Adrenal gland (tissue), 19 donors: ENCODE measurements at places on chromosomes 12 and 14.

GRCh38 chr14:104196461-104197140 is 58.2 kb downstream of the KIF26A start:
- no peak for DNase-seq

GRCh38 chr12:42475106-42475505 is 114.4 kb downstream of the PRICKLE1 start:
- DNase-seq = no peak

GRCh38 chr12:72179841-72180240 is 92.3 kb upstream of the TRHDE start:
- DNase-seq = no peak

GRCh38 chr14:20787025-20787424 is 6.0 kb downstream of the RNASE6 start:
- no peak for DNase-seq

- no peak for DNase-seq
Observed at GRCh38 chr12:92158796-92159439, 13.3 kb upstream of the BTG1 start.

- no peak for DNase-seq
Observed at GRCh38 chr14:29126865-29127264, 360.3 kb downstream of the FOXG1 start.

DNA sequence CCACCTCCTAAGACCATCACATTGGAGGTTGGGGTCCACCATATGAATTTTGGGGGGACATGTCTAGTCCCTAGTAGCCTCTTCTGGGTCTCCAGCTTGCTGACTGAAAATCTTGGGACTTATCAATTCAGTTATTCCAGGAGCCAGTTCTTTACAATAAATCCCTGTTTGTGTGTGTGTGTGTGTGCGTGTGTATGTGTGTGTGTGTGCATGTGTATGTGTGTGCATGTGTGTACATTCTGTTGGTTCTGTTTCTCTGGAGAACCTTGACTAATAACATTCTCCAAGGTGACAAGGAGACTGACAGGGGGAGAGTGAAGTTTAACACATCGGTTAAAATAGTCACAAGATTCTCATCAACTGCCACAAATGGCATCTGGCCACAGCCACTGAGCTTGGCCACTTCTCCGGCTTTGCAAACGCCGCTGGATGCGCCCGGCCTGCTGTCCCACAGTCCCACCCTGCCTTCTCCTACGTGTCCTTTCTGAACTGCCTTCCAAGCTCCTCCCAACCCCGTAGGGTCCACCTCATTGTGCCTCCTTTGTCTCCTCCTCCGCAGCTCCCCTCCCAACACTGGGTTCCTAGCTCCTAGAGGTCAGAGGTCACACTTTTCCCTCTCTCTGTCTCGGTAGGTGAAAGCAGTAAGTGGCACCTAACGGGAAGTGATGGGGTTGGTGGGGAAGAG is 88.1 kb upstream of the DIO3 start:
- DNase-seq = no peak

- peak; percentile 74 for DNase-seq
Observed at GRCh38 chr14:59870277-59871165, at the start of gene RTN1. TSS of gene RTN1 (minus strand) at chr14:59870776. CDS start at chr14:59870630, 146 bp downstream.

DNA sequence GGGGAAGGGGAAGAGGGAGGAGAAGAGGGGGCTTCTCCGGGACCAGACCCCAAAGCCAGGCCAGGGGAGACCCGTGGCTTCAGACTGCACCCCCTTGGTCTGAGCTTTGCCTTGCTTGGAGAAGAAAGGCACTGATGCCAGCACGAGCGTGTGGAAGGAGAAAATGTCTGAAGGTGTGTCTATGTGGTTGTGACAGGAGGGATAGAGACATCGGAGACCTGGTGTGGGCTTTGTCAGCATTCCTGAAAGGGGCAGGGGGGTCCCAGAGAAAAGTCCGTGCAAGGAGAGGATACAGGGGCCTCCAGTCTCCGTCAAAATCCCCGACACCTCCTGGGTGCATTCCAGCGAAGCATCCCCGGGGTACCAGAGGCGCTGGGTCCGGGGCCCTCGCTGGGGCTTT is 139.0 kb upstream of the LHX5 start:
- no peak for DNase-seq

DNA sequence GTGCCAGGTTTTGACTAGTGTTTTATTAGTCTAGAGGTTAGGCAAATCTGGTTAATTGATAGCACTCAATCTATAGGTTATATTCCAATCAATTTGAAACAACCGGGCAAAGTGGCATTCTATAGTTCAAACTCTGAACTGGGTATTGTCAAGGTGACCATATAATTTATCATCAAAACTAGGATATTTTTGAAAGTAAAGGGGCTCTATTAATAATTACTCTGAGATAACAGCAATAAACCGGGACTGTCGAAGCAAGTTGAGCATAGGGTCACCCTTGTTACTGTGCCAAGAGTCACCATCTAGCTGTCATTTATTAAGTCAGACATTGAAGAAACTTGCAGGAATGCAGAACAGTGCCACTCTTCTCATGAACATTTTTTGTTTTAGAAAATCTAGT is 321.2 kb downstream of the RAD51B start:
- DNase-seq = no peak

- peak; percentile 66 for DNase-seq
Observed at GRCh38 chr12:110245369-110245772, 35.7 kb upstream of the ATP2A2 start.

GRCh38 chr12:11882301-11883019 is 188.3 kb upstream of the BCL2L14 start:
- no peak for DNase-seq

- DNase-seq = no peak
Observed at GRCh38 chr12:58186914-58187313, 245.5 kb downstream of the ATP23 start.

GRCh38 chr12:12925388-12925787 is 26.6 kb downstream of the GPRC5D start:
- DNase-seq = no peak

- no peak for DNase-seq
Observed at GRCh38 chr14:103533137-103533998, 4.4 kb downstream of the TRMT61A start.

DNA sequence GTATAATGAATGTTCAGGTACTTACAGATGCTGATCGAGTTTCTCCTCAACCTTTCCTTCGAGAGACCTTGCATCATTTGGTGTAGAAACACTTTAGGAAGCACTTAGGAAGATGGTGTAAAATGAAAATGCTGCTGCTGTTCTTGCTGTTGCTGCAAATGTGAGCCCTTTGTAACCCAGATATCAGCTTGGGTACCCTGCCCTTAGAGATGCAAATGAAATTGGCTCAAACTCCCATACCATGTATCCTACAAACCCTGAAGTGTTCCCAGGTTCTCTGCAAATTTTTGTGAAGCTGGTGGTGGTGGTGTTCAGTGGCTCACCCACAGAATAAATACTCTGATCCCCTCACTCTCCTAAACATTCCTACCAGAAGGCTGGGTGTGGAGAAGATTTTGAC is 130.8 kb downstream of the SLC25A47 start:
- DNase-seq = no peak

GRCh38 chr12:50234347-50234746 is 49.0 kb downstream of the LIMA1 start:
- peak; percentile 58 for DNase-seq

DNA sequence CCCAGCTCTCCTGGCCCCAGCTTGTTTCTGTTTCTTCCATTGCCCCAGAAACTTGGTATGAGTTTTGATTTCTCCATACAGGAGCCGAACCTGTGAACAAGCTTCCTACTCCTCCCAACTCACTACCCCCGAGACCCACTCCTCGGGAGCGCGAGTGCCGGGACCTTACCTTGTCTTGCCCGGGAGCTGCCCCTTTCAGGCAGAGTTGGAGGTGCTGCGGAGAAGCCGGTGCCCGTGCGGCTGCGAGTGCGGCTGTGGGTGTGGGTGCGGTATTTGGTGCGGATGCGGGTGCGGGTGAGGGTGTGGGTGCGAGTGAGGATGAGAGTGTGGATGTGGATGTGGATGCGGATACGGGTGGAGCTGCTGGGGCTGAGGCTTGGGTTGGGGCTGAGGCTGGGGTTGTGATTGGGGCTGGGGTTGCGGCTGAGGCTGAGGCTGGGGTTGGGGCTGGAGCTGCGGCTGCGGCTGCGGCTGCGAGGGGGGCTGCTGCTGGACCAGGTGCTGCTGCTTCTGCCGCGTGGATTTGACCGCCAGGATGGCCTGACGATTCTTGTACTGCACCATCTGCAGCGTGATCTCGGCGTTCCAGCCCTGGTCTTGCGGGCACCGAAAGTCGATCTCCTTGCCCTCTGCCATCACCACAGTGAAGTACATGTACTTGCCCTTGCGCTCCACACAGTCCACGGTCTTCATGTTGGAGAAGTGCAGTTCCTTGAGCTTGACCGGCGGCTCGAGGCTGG is 1.1 kb downstream of the PHLDA1 start:
- DNase-seq = peak; percentile 45

GRCh38 chr14:76705214-76705613 is 56.1 kb upstream of the VASH1 start:
- no peak for DNase-seq

- no peak for DNase-seq
Observed at GRCh38 chr14:60705100-60705499, 19.1 kb downstream of the SIX4 start.

GRCh38 chr12:122889761-122890520 is 6.0 kb downstream of the VPS37B start:
- no peak for DNase-seq

- no peak for DNase-seq
Observed at GRCh38 chr12:69589082-69589481, 3.8 kb downstream of the CCT2 start.

GRCh38 chr12:109087250-109087649 is 6.0 kb downstream of the ALKBH2 start:
- DNase-seq = peak; percentile 74

GRCh38 chr14:91367173-91368171 is 50.1 kb downstream of the CCDC88C start:
- DNase-seq = no peak

DNA sequence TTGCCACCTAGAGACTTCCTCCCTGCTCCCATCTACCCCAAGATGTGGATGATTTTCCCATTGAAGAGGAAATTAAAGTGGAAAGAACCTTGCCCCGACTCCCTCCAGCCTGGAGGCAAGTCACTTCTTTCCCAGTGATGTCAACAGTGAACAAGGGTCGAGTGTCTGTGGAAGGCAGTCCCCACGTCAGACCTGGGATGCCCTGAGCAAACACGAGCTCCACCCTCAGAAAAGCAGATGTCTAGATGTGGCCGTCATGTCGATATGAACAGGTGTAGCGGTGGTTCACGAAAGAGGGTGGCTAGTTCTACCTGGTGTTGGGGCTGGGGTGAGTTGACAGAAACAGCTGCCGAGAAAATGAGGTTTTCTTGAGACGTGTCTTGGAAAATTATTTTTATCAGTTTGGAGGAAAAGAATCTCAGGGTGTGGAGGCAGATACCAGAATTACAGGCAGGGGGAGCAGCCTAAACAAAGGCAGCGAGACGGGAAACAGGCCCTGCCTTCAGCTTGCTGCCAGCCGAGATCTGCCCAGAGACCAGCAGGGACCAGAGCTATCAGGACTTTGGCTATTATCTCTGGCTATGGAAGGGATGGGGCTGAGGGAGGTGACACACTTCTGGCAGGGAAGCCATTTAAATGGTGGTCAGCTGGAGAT is 25.9 kb downstream of the SYNDIG1L start:
- no peak for DNase-seq

DNA sequence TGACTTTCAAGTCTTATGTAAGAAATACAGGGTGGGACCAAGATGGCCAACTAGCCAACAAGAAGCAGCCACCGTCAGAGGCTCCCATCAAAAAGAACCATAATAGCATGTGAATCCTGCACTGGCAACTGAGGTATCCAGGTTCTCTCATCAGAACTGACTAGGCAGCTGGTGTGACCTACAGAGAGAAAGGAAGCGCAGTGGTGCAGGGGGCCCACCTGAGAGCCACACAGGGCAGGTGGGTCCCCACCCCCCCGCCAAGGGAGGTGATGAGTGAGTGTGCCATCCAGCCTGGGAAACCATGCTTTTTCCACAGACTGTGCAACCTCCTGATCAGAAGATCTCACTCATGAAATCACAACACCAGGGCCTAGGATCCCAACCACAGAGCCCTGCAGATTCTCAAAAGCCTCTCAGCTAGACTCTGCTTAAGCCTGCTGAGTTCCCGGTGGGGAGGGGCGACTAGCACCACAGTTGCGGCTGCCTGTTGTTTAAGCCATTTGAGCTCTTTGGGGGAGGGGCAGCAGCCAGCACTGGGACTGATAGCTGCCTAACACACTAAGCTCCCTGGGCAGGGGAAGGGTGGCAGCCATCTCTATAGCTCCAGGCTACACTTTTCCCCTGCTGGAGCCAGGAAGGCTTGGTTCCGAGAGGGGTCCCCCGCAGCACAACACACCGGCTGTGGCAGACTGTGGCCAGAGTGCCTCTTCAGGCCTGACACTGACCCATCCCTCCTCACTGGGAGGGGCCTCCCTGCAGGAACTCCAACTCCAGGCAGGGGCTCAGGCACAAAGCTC is 75.3 kb downstream of the GARIN6 start:
- DNase-seq = no peak

DNA sequence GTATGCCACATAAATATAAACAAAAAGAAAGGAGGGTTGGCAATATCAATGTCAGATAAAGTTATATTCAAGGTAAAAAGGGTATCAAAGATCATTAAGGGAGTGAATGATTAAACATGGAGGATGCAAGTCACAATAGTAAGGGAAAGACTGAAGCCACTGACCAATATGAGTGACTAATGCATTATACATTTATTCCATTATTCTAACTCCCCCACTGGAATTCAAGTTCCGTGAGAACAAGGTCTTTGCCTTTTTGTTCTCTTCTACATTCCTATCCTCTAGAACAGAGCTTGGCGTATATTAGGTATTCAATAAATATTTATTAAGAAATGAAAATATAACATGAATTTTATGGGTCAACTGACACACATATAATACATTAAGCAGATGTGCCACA is 30.7 kb downstream of the MAP4K5 start:
- no peak for DNase-seq

- DNase-seq = peak; percentile 40
Observed at GRCh38 chr12:107884769-107885694, 110.5 kb downstream of the ASCL4 start.

DNA sequence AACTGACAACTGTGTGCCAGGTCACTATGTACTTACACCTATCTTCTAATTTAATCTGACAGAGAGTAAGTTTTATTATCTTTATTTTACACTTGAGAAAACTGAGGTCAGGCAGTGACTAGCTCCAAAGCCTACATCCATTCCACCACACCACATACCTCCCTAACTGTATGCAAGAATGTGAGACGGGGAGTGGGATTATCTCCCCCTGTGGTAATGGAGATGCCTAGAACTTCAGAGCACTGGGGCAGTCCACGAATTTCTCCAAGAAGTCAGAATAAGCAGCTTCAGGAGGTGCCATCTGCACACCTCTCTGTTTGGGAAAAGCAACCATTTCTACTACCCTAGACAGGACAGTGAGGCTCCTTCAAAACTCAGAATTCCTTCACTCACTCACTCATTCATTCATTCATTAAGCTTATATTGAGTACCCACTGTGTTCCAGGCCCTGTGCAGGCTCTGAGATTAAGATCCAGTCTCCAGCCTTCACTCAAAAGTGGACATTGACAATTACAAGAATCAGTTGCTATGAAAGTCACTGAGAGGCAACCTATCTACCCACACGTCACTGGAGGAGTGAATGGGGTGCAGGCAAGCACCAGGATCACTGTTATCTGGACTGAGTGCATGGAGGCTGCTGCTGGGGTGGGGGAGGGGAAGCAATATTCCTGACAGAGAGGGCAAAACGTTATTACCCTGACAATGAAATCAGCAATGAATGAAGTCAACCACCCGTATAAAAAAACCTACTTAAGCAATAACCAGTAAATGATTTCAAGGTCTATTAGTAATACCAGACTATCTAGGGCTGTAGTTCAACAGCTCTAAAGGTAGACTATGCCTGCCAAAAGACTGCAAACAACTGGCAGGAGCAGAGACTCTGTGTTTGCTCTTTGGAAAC is 18.0 kb downstream of the SLC7A7 start:
- DNase-seq = no peak

GRCh38 chr14:86243158-86243557 is 713.2 kb downstream of the FLRT2 start:
- DNase-seq = no peak
